ENCODE measurements at places on chromosomes 16 and 17. TPM values are rescaled to one million over a fixed set of nuclear protein-coding genes. Genes with fewer than 3 reads are reported as not detected.

GRCh38 chr16:20380782-20381181 is 23.8 kb downstream of the PDILT start:
- no peak for DNase-seq

- no peak for DNase-seq
Observed at GRCh38 chr16:89150981-89151380, 20.6 kb upstream of the CDH15 start.

- no peak for DNase-seq
Observed at GRCh38 chr16:54363766-54364165, 77.2 kb upstream of the IRX3 start.

GRCh38 chr17:16371742-16372141 is 9.1 kb upstream of the UBB start:
- no peak for DNase-seq

- no peak for DNase-seq
Observed at GRCh38 chr17:83096401-83097224, 17.2 kb downstream of the METRNL start.

- DNase-seq: no peak
Observed at GRCh38 chr17:49708515-49709183, 885 bp upstream of the SLC35B1 start.

DNA sequence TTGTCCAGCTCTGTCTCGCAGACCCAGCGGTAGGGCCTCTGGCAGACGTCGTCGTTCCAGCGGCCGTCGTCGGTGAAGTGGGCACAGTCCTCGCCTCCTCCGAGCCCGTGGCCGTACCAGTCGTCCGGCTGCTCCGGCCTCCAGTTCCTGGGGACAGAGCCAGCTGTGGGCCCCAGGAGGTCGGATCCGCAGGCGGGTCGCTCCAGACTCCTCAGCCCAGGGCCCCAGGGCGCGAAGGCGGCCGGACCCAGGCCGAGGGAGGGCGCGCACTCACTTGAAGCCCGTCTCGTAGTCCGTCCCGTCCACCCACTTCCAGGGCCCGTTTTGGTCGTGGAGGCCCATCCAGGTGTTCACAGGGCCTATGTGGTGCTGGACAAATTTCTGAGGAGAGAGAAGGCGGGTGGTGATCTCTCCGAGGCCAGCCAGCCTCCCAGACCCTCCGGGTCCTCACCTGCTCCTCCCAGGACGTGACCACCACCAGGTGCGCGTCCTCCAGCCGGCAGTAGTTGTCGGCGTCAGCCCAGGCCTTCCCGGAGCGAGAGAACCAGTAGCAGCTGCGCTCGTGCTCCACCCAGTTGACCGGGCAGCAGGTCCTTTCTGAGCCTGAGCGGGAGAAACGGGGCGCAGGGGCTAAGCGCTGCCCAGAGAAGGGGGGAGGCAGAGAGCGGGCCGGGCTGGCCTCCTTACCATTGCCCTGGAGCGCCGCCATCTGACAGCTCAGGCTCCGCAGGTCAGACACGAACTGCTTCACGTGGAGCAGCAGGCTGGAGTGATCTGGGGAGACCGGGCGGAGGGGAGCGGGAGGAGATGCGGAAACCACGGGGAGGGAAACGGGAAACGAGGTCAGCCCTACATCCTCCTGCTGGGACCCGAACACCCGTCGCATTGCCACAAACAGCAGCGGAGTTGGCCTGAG is 5.2 kb downstream of the ASGR1 start:
- no peak for DNase-seq

DNA sequence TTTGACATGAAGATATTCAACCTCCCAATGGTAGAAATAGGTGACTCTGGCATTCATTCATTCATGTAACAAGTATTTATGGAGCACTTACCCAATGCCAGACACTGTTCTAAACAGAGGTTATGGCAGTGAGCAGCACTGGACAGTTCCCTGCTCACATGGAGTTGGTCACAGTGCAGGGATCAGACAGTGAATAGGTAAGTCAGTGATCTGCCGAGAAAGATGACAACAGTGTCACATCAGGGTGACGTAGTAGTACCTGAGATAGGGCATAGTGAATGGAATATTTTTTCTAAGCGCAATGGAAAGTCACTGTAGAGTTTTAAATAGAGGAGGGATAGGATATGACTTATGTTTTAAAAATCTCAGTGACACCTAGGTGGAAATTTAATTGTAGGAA is 791.4 kb upstream of the RBFOX1 start:
- no peak for DNase-seq

DNA sequence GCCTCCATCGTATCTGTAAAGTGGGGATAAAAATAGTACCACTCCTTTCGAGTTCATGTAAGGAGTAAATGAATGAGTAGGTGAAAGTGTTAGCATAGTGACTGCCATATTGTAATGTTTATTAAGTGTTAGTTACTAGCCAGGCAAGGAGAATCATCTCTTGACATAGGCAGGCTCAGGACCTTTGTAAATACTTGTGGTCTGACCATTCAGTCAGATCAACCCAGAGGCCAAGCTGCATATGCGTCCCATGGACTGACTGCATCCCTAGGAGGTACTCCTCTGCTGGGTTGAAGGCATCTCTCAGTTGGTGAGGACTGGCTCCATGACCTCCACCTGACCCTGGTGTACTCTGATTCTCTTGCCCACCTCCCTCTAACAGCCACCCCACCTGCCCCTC is 40.5 kb upstream of the CDRT4 start:
- no peak for DNase-seq

DNA sequence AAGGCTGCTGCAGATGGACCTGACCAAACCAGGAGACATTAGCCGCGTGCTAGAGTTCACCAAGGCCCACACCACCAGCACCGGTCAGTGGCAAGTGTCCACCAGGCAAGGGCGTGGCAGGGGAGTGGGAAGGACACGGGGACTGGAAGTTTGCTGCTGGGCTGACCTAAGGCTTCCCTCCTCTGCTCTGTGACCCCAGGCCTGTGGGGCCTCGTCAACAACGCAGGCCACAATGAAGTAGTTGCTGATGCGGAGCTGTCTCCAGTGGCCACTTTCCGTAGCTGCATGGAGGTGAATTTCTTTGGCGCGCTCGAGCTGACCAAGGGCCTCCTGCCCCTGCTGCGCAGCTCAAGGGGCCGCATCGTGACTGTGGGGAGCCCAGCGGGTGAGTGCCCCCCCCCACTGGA is 4.8 kb downstream of the HSD11B2 start:
- DNase-seq: no peak

DNA sequence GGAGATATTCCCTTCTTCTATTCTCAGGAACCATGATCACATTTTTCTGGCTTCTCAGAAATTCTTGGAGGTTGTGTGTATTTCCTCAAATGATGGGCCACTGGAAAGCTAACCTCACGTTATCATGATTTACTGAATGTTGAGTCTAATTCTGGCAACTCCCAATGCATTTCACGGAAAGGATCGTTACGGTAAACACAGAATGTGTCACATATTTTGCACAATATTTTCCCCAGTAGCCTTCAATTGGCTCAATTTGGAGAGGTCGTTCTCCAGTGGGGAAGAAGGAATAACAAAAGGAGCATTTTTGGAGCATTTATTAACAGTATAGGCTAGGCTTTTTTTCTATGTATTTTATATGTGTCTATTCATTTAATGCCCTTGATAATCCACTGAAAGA is 450.3 kb downstream of the HAPSTR1 start:
- no peak for DNase-seq

DNA sequence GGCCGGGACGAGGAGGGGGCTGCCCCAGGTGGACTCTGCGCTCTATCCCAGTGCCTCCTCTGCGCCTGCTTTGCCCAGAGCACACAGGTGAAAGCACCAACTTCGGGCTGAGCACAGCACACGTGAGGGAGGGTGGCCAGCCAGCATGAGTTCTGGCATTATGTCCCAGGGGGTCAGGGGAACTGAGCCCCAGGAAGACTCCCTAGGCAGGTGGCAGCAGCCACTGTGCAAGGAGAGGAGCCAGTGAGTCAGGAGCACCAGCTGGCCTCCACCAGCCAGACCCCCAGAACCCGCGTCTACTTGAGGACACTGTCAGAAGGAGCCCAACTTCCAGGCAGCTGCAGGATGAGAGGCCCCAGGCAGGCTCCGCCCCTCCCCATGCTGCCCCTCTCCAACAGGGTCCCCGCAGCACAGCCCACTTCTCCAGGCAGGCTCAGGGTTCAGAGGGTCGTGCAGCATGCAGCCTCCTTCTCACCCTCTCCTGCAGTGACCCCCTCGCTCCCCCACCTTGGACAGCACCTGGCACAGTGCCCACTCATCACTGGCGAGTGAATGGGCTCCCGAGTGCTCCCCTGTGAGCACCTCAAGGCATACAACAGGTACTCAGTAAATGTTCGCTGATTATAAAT is 44.2 kb upstream of the RASD1 start:
- DNase-seq: no peak

DNA sequence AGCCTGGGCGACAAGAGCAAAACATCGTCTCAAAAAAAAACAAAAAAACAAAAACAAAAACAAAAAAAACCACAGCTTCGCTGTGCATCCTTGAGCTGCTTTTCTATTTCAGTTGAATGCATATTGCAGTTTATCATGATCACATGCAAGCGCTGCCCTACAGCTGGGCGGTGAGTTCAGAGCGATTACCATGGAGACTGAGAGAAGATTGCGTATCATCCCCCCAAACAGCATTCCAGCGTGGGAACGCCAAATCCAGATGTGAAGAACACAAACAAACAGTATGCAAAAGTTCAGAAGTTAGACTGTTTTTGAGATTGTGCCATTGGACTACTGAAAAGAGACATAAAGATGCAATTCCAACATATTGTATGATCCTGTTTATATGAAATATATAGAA is 15.1 kb upstream of the SLC52A1 start:
- no peak for DNase-seq

DNA sequence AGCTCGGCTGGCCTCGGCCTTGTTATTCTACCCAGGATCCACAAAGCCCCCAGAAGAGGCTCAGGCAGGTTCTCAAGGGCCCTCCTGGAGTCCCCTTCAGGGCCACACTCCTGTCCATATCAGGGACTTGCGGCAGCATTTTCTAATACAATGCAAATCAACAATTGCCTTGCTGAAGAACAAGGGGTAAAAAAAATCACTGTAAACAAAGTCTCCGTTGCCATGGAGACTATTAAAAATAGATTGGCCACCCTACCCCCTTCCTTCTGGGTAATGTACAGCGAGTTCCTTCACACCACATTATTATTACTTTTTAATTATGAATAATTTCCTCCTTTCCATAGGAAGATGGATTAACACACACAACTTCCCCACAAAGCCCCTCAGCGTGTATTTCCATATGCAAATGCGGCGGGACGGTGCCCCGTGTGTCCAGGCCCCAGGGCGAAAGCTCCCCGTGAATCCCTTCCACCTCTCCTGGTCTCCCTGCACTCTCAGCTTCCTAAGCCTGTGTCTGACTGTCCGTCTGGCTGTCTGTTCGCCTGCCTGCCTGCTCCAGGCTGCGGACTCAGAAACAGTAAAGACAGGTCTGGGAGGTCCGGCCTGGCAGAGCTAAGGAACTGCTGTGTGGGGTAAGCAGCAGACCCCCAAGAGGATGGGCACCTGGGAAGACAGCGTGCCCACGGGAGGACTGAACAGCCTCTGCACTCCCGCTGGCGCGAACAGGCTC is 196.6 kb downstream of the RBFOX3 start:
- DNase-seq: no peak

- DNase-seq: no peak
Observed at GRCh38 chr16:29007730-29008593, 23.1 kb downstream of the LAT start.

DNA sequence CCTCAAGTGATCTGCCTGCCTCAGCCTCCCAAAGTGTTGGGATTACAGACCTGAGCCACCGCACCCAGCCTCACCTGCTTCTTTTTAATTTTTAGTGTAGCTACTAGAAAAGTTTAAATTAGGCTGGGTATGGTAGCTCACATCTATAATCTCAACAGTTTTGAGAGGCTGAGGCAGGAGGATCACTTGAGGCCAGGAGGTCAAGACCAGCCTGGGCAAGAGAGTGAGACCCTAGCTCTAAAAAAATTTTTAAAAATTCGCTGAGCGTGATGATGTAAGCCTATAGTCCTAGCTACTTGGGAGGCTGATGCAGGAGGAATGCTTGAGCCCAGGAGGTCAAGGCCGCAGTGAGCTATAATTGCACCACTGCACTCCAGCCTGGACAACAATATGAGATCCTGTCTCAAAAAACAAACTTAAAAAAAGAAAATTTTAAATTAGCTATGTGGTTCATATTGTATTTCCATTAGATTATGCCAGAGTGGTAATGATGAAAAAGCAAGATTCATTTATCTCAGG is 34.9 kb downstream of the TXNDC11 start:
- DNase-seq: no peak

- DNase-seq: no peak
Observed at GRCh38 chr16:64585367-64585766, 536.5 kb downstream of the CDH11 start.

DNA sequence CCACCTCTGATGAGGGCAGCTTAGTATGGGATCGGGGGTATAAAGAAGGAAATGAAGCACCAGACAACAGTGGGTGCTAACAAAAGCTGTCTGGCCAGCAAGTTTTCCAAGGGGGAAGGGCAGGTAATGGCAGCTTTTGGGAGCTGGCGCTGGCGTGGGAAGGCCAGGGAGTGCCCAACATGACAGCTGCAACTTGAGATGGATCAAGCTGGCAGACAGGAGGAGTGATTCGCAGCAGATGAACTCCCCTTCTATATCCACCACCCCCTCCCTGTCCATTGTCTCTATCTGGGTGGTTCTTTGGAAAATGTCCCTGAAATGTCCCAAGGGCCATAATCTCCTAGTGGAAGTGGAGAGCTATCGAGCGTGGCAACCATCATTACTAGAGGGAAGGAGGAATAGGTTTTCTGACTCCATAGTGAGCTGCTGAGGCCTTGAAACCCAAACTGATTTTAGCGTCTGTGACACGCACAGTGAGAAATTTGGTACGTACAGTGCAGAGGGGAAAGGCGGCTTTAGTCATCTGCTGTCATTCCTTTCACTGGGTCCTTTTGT is 4.8 kb upstream of the INPP5K start:
- DNase-seq: no peak

GRCh38 chr17:77571155-77571981 is 387.1 kb upstream of the TNRC6C start:
- DNase-seq: no peak

GRCh38 chr16:86739808-86740207 is 161.5 kb downstream of the FOXL1 start:
- DNase-seq: no peak

GRCh38 chr16:47895146-47895545 is 260.6 kb downstream of the ABCC12 start:
- no peak for DNase-seq

GRCh38 chr17:42857389-42857788 is 6.4 kb downstream of the AOC3 start:
- DNase-seq: no peak

The HASPIN gene
- not detected for total RNA-seq

The TP53TG3 gene
- not detected for total RNA-seq

The NPIPB8 gene
- total RNA-seq: not detected

The C16orf95 gene
- 2.7 TPM for total RNA-seq

The PIMREG gene
- not detected for total RNA-seq

The CACNB1 gene
- total RNA-seq: 14.3 TPM

The FOXJ1 gene
- not detected for total RNA-seq

The CD300C gene
- total RNA-seq: 4.3 TPM

The SLFN11 gene
- 53.5 TPM for total RNA-seq

The CBLN1 gene
- total RNA-seq: not detected

The SGSM2 gene
- total RNA-seq: 70.3 TPM
